Left cardiac atrium (tissue), 4 donors: ENCODE measurements at places on chromosomes 2 and 18. TPM values are rescaled to one million over a fixed set of nuclear protein-coding genes. Genes with fewer than 3 reads are reported as not detected.

GRCh38 chr18:34806527-34806926 lies 96.4 kb downstream of the DTNA start:
- DNase-seq: no peak

GRCh38 chr2:170216981-170217380 lies 39.0 kb downstream of the MYO3B start:
- no peak for DNase-seq

DNA sequence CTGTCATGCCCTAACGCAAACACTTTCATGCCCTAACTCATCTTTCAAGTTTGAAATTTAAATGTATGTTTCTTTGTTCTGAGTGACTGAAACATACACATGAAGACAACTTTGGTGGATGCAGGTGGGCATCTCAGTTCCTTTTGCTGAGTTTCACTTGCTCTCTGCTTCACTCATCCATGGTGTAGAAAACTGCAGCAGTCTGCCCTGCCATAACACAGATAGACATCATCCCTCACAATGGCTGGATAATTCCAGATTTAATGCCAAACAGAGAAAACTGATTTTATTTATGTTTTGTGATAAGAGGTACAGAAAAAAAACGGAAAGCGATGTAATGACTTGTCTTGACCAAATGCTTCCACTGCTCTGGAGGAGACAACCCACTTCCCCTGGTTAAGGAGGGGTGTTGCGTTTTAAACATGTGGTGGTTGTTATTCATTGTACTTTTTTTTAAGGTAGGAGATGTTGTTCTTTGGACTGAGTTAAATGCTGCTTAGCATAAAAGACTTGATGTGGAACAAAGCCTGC lies 70.4 kb downstream of the RHBDD1 start:
- DNase-seq: no peak

DNA sequence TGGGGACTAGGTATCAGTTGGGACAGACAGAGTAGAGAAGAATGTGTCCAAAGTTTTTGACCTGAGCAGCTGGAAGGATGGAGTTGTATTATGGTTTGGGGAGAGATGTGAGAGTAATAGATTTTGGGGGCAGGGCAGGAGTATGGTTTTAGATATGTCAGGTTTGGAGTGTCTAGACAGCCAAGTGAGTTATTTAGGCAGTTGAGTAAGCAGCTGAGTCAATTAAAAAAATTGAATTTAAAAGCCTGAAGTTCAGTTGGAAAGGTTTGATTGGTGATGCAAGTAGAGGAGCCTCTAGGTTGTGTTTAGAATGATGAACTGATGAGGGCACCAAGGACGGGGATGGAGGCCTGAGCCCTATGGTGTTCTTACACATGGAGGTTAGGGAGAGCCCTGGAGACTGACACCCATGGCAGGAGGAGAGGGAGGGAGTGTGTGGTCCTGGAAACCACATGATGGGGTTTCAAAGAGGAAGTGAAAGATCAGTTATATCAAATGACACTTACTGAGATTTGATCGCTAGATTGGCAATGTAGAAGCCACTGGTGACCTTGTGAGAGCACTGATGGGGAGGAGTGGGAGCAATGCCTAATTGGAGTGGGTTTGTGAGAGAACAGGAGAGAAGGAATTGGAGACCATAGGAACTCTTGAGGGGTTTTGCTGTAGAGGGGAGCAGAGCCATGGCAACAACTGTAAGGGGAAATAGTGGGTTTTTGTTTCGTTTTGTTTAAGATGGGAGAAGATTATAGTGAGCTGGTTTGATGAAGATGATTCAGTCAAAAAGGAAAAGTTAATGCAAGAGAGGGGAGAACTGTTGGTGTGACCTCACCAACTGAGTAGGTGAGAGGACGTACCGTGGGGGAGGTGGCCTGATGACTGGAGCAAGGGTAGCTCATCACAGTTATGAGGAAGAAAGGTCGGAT lies 10.3 kb downstream of the ITGA6 start:
- DNase-seq: no peak

Gene RESP18
- total RNA-seq: not detected

Gene ST8SIA5
- total RNA-seq: 5.2 TPM

Gene CYP27A1
- 13.8 TPM for total RNA-seq

Gene CD8B
- 1.8 TPM for total RNA-seq
